ENCODE measurements at places on chromosomes 16 and 17. TPM values are rescaled to one million over a fixed set of nuclear protein-coding genes. Genes with fewer than 3 reads are reported as not detected.

- no peak for DNase-seq
- H3K4me1 ChIP-seq = no peaks in the 10 kb centered on the region
- H3K4me3 ChIP-seq = no peak overlapping the region
- no peaks in the 10 kb centered on the region for H3K27me3 ChIP-seq
These were observed 75.1 kb downstream of the MARF1 start for GRCh38 chr16:15567823-15568222.

Gene ALOX15B
- 12.3 TPM for total RNA-seq

Gene PYCARD
- total RNA-seq = 35.7 TPM

Gene MYH13
- total RNA-seq = not detected

DNA sequence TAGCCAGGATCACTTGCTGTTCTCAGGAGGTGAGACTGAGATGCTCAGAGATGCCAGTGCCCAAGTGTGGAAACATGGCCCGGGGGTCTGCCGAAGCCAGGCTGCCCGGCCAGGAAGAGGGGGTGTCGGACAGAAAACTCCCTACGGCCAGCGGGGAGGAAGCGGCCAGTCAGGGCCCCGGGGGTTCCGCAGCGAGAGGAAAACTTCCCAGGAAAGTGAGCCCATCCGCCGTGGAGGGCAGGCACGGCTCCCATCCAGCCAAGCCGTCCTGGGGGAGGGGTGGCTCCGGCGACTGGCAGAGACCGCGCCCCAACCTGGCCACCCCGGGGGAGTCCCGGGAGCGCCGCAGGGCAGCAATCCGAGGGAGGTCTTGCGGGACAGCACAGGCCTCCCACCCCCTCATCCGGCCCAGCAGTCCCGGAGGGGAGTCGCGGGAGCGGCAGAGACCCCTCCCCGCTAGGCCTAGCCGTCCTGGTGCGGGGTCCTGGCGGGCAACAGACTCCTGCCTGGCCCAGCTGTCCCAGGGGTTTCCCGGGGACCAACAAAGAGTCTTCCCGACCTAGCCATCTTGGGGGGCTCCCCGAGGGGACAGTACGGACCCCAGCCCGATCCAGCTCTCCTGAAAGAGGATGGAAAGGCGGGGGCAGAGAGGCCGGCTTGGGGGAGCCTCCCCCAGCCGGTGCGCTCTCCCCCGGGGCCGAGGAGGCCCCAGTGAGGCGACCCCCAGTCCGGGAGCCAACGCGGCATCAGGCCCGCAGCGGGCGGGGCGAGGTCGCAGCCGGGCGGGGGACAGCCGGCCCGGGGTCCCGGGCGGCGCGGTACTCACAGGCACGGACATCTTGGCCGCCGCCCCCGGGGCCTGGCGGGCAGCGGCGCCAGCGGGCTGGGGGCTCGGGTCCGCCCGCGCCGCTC is 13.8 kb upstream of the BCAR1 start:
- H3K27me3 ChIP-seq = no peaks in the 10 kb centered on the region
- peak overlapping the region; percentile 87 for H3K27ac ChIP-seq
- H3K36me3 ChIP-seq = no peaks in the 10 kb centered on the region
- DNase-seq = no peak

Gene PLLP
- 7.9 TPM for total RNA-seq

Gene KRT24
- not detected for total RNA-seq

DNA sequence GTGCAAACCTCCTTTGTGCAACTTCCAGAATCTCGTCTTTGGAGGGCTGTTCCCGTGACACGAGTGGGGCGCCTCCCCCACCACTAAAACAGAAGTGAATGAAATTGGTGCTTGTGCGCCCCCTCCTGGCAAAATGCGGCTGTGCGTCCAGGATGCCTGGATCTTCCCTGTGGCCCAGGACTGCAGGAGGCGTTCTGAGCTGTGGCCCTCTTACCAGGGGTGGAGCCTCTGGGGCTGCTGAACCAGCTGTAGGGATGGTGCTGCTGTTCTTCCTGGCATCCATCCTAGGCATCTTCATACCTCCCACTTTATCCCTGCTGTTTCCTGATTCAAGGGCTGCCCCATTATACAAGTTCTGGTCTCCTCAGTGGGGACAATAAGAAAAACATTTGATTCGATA is 18.5 kb upstream of the NAGLU start:
- DNase-seq = peak; percentile 86
- no peak overlapping the region for H3K4me3 ChIP-seq
- H3K27ac ChIP-seq = peak overlapping the region; percentile 96

GRCh38 chr17:83194761-83195329 is 115.4 kb downstream of the METRNL start:
- H3K27ac ChIP-seq = peak overlapping the region; percentile 87
- H3K4me1 ChIP-seq = peaks cover 12% of the 10 kb centered on the region
- no peak overlapping the region for H3K4me3 ChIP-seq
- no peaks in the 10 kb centered on the region for H3K27me3 ChIP-seq
- DNase-seq = peak; percentile 48

GRCh38 chr16:3523281-3523680 is 22.5 kb downstream of the CLUAP1 start:
- no peaks in the 10 kb centered on the region for H3K27me3 ChIP-seq
- H3K4me3 ChIP-seq = no peak overlapping the region
- DNase-seq = no peak
- no peaks in the 10 kb centered on the region for H3K4me1 ChIP-seq

DNA sequence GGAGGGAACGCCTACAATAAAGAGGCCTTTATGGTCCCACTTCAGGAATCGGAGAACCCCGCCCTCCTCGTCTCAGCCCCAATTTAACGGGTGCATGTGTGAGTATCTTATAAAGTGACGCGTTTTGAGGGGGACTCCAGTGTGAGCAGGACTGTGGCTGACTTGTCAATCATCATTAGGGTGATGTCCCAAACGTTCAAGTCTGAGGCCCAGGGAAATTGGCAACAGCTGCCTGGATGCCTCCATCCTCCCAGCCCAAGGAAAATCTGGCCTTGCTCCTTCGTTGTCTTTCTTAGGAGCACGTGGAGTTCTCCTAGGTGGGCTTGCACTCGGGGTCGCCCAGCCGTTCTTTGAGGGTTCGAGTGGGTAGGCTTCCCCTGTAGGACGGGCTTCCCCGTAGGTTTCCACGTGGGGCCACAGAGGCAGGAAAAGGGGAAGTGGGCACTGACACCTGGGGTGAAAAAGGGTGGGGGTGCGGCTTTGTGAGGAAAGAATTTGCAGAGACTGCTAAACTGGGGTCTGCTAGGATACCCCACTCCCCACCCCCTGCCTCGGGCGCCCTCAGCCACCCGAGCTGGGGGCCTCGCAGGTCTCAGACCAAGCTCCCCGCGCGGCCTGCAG is 561 bp upstream of the HERPUD1 start:
- H3K27me3 ChIP-seq = no peaks in the 10 kb centered on the region
- peak overlapping the region; percentile 99 for H3K27ac ChIP-seq
- DNase-seq = peak; percentile 43

Gene DBNDD1
- 3.7 TPM for total RNA-seq

GRCh38 chr16:83393196-83393981 is 414.4 kb upstream of the HSBP1 start:
- H3K4me1 ChIP-seq = no peaks in the 10 kb centered on the region
- H3K27ac ChIP-seq = no peak overlapping the region
- no peak overlapping the region for H3K4me3 ChIP-seq
- H3K27me3 ChIP-seq = no peaks in the 10 kb centered on the region

- no peaks in the 10 kb centered on the region for H3K36me3 ChIP-seq
- DNase-seq = no peak
- H3K27ac ChIP-seq = no peak overlapping the region
These were observed 39.4 kb downstream of the WDR45B start for GRCh38 chr17:82608816-82609215.

Gene LRRC59
- 72.8 TPM for total RNA-seq

DNA sequence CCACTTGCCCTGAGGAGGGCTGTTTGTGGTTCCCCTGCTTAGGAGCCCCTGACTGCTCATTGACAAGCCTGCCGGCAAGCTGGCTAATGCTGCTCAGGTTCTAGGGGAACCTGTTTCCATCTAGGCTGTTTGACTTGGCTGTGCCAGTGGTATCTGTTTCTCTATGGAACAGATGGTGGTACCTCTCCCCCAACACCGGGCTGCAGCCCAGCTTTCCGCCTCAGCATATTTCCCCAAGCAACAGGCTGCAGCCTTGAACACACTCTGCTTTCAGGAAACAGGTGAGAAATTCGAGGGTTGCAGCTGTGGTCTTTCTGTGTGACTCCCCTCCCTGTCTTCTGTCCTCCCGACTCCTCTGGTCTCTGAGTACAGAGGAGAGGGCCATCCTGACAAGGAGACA is 132.3 kb downstream of the TMEM132E start:
- no peaks in the 10 kb centered on the region for H3K4me1 ChIP-seq
- H3K36me3 ChIP-seq = no peaks in the 10 kb centered on the region
- H3K27me3 ChIP-seq = no peaks in the 10 kb centered on the region
- no peak for DNase-seq
- H3K4me3 ChIP-seq = no peak overlapping the region
- H3K27ac ChIP-seq = no peak overlapping the region

- no peaks in the 10 kb centered on the region for H3K4me1 ChIP-seq
- no peaks in the 10 kb centered on the region for H3K27me3 ChIP-seq
- DNase-seq = no peak
- no peaks in the 10 kb centered on the region for H3K36me3 ChIP-seq
- no peak overlapping the region for H3K27ac ChIP-seq
These were observed 41.9 kb upstream of the CHMP6 start for GRCh38 chr17:80949451-80950421.

- H3K27me3 ChIP-seq = no peaks in the 10 kb centered on the region
- no peak for DNase-seq
- no peak overlapping the region for H3K4me3 ChIP-seq
- H3K36me3 ChIP-seq = no peaks in the 10 kb centered on the region
These were observed 2.4 kb downstream of the OSGIN1 start for GRCh38 chr16:83955218-83956130.

GRCh38 chr16:20411055-20411454 is 1.7 kb downstream of the ACSM5 start:
- no peak overlapping the region for H3K27ac ChIP-seq
- no peaks in the 10 kb centered on the region for H3K27me3 ChIP-seq

Gene KCNH4
- not detected for total RNA-seq

GRCh38 chr16:55469821-55470532 is 9.0 kb upstream of the MMP2 start:
- H3K27me3 ChIP-seq = no peaks in the 10 kb centered on the region
- peak overlapping the region; percentile 73 for H3K27ac ChIP-seq
- H3K4me3 ChIP-seq = no peak overlapping the region
- H3K4me1 ChIP-seq = no peaks in the 10 kb centered on the region
- DNase-seq = no peak

- no peak overlapping the region for H3K27ac ChIP-seq
- no peak for DNase-seq
- no peaks in the 10 kb centered on the region for H3K27me3 ChIP-seq
These were observed 46.0 kb downstream of the HS3ST2 start for GRCh38 chr16:22859925-22860324.

DNA sequence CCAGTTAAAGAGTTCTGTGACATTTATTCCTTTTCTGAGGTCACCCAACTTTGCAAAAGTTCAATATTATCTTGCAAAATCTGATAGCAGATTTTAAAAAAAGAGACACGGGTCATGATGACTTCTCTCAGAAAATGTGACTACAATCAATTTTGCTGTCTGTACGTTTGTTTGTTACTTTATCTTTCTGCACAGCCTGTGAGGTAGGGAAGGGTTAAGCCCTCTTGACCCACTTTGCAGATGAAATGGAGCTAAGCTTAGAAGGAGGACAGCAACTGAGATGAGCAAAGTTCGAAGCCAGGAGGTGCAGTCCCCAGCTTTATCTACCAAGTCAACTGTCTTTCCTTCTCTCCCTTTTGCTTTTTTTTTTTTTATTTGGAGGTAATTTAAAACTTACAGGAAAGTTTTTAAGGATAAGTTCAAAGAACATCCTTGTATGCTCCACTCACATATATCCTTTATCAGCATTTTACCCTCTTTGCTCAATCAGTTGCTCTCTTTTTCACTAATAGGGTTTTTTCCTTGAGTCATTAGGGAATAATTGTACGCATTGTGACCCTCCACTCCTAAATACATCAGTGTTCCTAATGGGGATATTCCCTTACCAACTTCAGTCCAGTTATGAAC is 86.8 kb downstream of the MSI2 start:
- H3K27ac ChIP-seq = no peak overlapping the region
- no peaks in the 10 kb centered on the region for H3K27me3 ChIP-seq
- DNase-seq = no peak
- H3K4me1 ChIP-seq = no peaks in the 10 kb centered on the region

- no peaks in the 10 kb centered on the region for H3K27me3 ChIP-seq
- peak overlapping the region; percentile 68 for H3K27ac ChIP-seq
- no peaks in the 10 kb centered on the region for H3K36me3 ChIP-seq
- no peak overlapping the region for H3K4me3 ChIP-seq
These were observed 39.7 kb downstream of the MRTFB start for GRCh38 chr16:14110728-14111251.

DNA sequence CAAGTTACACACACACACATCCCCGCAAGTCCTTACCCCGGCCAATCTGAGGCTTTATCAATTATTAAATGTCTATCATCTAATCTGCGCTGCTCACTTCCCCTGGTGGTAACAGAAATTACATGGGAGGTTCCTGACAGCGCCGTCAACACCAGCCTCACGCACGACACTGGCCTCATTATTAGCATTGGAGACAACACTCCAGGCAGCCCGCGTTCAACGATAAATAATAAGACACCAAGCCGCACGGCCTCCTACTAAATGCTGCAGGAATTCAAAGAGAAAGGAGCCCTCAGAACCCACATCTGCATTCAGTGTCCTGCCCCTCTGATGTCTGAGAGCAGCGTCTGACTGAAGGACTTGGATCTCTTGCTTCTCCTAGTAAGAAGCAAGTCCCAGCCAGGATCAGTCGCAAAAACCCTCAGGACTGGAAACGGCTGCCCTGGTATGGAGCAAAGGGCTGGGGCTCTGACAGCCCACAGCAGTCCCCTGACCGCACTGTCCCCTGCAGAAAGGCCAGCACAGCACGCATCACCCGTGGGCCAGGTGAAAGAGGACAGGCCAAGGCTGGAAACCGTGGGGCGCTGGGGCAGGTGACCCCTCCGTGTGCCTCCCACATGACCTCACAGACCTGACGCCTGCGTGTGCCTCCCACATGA is 7.6 kb upstream of the RPH3AL start:
- H3K27me3 ChIP-seq = no peaks in the 10 kb centered on the region
- H3K4me3 ChIP-seq = no peak overlapping the region
- H3K4me1 ChIP-seq = no peaks in the 10 kb centered on the region

DNA sequence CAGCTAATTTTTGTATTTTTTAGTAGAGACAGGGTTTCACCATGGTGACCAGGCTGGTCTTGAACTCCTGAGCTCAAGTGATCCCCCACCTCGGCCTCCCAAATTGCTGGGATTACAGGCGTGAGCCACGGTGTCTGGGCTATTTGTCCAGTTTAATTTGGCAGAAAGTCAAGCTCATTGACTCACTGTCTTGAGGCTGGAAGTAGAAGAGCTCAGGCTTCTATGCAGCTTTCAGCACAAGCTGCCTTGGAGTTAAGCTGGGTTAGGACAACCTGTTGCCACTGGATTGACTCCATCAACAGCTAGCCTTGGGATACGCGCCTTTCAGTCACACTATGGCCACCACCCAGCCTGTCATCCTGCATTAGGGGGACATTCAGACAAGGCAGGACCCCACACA is 76.2 kb upstream of the DNAH17 start:
- no peak for DNase-seq
- H3K4me1 ChIP-seq = no peaks in the 10 kb centered on the region

Gene CX3CL1
- 6.2 TPM for total RNA-seq

Gene NOMO2
- total RNA-seq = 49.3 TPM

Gene MXRA7
- 113 TPM for total RNA-seq

DNA sequence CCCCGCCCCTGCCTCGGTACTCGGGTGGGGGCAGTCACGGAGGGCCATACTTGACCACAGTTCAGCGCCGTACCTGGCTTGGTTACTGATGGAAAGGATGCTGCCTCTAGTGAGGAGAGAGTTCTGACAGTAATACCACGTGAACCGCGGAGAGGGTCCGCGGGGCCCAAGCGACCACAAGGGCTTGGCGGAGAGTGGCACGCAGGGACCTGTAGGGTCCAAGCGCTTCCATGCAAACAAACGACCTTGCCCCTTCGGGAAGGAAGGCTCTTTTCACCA is 9.2 kb downstream of the KDM6B start:
- H3K4me1 ChIP-seq = peaks cover 13% of the 10 kb centered on the region
- H3K4me3 ChIP-seq = peak overlapping the region; percentile 88
- no peaks in the 10 kb centered on the region for H3K27me3 ChIP-seq
- peak overlapping the region; percentile 96 for H3K27ac ChIP-seq
- no peak for DNase-seq

Data from breast epithelium (tissue), 4 donors.